ENCODE measurements at places on chromosomes 6 and 20. TPM values are rescaled to one million over a fixed set of nuclear protein-coding genes. Genes with fewer than 3 reads are reported as not detected.

Gene GSTA3
- total RNA-seq = not detected

Gene FOXC1
- 11.1 TPM for total RNA-seq

Gene PCK1
- total RNA-seq = not detected

- DNase-seq = no peak
Observed at GRCh38 chr6:127382413-127382812, 39.0 kb upstream of the ECHDC1 start.

GRCh38 chr6:6037179-6037578 lies 30.5 kb upstream of the NRN1 start:
- DNase-seq = no peak
